ENCODE measurements at places on chromosomes 7 and 10.
A peak's percentile ranks its signal among the peaks of the same experiment; 100 is the strongest.

DNA sequence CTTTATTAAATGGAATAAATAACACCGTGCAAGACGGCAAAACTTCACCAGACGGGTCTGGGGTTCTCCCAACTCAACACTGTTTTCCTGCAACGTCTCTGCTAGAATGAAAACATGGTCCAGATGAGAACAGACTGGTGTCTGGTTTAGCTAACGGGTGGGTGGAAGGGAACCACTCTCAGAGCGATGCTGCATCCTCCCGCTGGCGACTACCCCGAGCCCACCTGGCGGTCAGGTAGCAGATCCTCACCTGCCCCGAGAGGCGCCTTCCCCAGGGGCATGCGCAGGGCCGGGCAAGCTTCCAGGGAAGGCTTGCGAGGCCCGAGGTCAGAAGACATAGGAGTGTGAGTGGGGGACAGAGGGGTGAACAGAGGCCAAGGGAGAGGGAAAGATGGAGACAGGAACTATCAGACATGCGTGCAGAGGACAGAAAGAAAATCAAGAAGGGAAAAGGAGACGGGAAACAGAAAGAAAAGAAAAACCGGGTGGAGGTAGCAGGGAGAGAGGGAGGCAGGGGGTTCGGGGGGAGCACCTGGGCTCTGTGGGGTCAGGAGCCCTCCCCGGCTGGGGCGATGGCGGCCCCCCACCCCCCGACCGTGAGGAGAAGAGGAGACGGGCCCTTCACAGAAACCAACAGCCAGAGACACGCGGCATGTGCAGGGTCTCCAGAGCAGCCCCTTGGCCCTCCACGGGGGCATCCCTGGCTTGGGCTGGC is 222.0 kb downstream of the MAD1L1 start:
- no peak for DNase-seq

GRCh38 chr10:26860102-26860442 is 686 bp downstream of the ABI1 start:
- DNase-seq, result no peak

GRCh38 chr10:16843252-16843870 is 26.1 kb upstream of the RSU1 start:
- peak; percentile 43 for DNase-seq

- peak; percentile 14 for DNase-seq
Observed at GRCh38 chr7:93414574-93414973, 159.9 kb downstream of the CALCR start.

DNA sequence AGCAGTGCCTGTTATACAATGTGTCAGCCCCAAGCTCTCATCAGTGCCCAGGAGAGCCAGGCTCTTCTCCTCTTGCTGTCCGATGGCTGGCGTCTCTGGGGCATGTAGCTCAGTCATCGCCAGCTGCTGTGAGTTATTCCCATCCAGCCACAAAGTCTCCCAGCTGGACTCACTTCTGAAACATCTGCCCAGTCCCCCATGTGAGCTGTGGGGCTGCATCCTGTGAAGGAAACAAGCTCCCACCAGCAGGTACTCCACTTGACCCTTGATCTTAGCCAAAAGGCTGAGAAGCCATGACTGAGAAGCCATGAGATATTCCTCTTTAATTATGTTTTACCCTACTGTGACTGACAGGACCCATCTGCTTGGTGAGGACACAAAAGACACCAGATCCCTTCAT is 212.7 kb upstream of the IGFBP3 start:
- no peak for DNase-seq

DNA sequence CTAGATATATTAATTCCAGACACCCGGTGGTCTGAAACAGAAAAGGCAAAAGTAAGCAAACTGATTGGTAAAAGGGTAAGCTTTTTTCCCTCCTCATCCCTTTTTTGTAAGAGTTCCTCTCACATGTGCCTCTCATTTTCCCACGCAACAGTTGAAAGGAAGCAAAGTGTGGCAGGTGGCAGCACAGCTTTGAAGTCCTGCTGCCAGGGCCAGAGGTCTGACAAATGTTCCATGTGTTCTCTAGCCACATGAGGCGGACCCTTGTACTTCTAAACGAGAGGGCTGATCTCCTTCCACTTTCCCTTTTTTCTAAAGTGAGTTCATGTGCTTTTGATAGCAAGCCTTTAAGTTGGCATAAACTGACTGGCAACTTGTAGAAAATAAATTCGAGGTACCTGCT is 217.5 kb downstream of the POLR1F start:
- DNase-seq, result no peak

- no peak for DNase-seq
Observed at GRCh38 chr10:45354261-45354660, 19.8 kb upstream of the ALOX5 start.

- no peak for DNase-seq
Observed at GRCh38 chr7:46011059-46011458, 90.0 kb upstream of the IGFBP3 start.

DNA sequence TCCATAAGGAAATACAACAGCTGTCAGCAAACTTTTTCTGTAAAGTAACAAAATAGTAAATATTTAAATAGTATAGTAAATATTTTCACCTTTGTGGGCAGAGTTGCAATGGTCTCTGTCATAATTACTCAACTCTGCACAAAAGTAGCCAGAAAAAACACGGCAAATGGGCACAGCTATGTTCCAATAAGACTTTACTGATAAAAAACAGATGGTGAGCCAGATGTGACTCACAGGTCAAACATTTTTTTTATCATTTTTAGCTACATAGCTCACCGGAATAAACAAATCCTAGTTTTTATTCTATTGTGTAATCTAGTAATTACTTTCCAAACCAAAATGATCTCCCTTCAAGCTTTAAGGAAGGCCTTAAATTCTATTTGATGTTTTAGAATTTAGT is 55.3 kb downstream of the NCAPG2 start:
- no peak for DNase-seq

GRCh38 chr10:132265890-132266496 is 41.8 kb downstream of the STK32C start:
- peak; percentile 88 for DNase-seq

DNA sequence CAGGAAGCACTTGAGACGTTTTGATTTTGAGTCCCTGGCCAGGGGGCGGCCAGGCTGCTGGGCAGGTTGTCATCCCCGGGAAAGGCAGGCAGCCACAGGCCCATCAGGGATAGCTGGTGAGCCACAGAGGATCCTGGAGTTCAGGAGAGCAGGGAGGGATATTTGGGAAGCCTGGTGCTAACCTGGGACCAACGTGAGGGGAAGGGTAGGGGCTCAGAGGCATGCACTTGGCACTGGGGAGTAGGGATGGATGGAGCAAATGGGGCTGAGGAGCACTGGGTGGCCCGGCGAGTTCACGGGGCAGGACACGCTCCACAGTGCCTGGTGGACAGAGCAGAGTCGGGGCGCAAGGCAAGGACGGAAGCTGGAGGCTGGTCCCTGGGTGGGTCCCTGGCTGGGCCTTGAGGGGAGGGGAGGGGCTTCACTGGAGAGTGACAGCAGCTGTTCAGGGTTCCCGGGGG is 30.2 kb downstream of the LRRC27 start:
- no peak for DNase-seq

DNA sequence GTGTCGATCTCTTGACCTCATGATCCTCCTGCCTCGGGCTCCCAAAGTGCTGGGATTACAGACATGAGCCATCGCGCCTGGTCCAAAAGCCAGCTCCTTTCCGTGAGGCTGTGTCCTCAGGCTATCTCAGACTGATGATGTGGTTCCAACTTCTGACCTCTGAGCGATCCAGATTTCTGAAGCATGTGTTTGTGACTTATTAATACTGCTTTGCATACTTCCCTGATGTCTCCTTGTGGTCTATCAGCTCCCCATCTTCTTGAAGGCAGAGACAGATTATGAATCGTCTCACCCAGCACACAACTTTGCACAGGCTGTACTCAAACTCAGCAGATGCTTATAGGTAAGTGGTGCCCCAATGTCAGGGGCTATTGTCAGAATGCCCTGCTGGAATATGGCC is 2.0 kb upstream of the PLPP4 start:
- no peak for DNase-seq

DNA sequence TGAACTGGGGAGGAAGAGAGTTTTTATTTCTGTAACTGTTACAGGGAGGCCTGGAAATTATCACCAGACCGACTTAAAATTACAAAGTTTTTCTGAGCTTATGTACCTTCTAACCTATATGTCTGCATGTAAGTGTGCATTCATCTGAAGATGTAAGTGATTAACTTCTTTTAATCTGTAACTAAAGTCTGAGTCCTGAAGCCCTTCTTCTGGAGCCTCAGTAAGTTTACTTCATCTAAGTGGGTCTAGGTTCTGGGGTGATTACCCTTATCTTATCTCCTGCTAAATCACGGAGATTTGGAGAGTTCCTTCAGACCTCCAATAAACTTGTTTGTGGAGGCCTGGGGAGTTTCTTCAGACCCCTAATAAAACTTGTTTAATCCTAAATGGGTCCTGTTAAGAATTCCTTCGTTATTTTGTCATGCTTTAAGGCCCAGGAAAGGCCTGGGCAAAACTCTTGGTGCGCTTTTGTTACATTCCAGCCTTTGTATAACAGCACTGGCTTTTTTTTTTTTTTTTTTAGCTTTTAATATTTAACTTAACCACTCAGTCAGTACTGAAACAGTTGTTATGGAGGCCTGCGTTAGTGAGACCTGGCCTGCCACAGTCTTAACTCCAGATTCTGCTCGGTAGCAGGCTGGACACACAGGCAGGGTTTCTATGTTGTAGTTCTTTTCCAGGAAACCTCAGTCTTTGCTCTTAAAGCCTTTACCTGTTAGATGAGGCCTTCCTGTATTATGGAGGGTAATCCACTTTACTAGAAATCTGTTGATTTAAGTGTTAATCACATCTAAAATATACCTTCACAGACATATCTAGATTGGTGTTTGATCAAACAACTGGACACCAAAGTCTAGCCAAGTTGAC is 33.0 kb downstream of the TPST1 start:
- no peak for DNase-seq

- no peak for DNase-seq
Observed at GRCh38 chr7:20030915-20031362, 186.2 kb downstream of the MACC1 start.

- DNase-seq, result no peak
Observed at GRCh38 chr10:48633381-48634197, 28.7 kb upstream of the ARHGAP22 start.

DNA sequence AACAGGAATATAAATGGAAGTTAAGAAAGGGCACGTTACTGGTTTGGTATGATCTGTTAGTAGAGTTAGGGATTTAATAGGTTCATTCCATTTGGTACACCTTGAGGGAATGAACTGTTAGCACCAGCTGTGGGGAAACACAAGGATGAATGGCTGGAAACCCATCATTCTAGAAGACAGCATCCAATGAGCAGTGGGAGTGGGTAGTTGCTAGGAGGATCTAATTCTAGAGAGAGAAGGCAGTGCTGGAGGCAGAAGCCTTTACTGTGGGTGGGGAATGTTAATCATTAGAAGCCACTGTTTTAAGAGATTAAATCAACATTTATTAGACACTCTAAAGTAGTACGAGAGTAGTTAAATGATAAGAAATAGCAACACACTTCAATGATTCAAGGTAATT is 15.5 kb upstream of the GPR15LG start:
- DNase-seq, result no peak

- no peak for DNase-seq
Observed at GRCh38 chr7:72754312-72754711, 73.7 kb downstream of the TYW1B start.

- DNase-seq, result no peak
Observed at GRCh38 chr7:2821842-2822507, 22.1 kb downstream of the GNA12 start.

DNA sequence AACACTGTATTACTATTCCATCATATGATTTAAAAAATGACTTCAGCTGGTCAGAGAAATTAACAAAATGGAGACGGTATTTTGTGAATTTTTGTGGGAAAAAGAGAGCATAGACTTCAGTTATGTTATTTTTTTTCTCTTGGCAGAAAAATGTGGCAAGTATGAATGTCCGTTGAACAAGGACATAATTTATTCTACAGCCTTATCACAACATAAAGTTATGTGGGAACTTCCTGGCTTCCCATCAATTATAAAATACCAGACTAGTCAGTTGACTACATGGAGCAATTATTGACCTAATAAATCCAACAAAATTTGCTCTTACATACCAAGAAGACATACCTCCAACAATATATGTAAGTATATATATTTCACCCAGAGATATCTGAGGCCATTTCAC is 88.6 kb upstream of the PPP1R3A start:
- no peak for DNase-seq

DNA sequence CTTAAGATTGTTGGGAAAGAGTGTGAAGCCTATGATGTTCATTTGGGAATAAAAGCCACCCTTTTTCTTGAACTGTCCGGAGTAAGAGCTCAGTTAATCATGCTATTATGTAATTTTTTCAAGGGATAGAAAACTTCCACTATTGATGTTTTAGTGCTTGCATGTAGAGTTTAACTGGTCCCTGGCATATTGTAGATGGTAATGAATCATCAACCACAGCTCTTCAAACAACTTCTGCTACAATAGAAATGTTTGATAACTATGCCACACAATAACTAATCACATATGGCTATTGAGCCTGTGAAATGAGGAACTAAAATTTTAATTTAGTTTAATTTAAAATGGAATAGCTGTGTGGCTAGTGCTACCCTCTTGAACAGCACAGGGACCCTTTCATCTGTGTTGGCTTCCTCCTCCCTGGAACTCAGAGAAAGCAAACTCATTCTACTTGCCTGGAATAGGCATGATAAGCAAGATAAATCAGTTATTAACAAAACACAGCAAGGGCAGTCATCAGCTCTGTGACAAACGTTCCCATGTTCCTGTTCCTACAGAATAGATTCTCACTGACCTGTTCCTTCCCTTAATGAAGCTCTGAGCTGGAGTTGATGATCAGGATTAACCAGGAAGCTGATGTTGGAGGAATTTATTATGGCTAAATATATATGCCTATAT is 4.9 kb upstream of the SRI start:
- DNase-seq, result no peak

DNA sequence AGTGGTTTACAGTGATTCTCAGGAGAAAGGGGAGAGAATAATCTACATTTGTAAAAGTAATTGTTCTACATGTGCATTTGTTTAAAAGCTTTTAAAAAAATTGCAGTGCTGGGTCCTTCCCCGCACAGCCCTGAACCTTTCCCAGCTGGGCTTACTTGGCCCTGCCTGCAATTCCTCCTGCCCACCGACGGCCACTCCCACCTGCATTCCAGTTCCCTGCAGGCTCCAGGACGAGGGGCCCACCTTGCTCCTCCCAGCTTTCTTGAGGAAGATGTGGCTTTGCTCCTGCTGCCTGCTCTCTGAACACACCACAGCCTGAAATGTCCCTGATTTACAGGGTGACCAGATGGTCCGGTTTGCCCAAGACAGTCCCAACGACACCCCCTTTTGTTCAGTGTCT is 222.7 kb downstream of the PRPF18 start:
- DNase-seq, result no peak

- DNase-seq, result no peak
Observed at GRCh38 chr7:10268034-10268433, 705.6 kb upstream of the PHF14 start.

DNA sequence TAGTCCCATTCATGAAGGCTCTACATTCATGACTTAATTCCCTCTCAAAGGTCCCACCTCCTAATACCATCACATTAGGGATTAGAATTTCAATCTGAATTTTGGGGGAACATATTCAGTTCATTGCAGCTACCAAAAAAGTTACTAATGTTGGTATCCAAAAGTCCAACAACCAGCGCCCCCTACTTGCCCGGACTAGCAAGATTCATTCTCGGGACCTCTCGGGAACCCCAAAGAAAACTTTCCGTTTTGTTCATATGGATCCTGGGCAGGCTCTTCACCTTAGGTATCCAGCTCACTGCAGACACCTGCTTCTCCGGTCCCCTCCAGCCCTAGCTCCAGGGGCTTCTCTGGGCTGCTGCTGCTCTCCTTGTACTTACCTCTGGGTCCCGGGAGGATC is 8.9 kb upstream of the GRK5 start:
- no peak for DNase-seq

Data from COR-L47 (cell line).